ENCODE measurements at places on chromosomes 4 and X. TPM values are rescaled to one million over a fixed set of nuclear protein-coding genes. Genes with fewer than 3 reads are reported as not detected.

DNA sequence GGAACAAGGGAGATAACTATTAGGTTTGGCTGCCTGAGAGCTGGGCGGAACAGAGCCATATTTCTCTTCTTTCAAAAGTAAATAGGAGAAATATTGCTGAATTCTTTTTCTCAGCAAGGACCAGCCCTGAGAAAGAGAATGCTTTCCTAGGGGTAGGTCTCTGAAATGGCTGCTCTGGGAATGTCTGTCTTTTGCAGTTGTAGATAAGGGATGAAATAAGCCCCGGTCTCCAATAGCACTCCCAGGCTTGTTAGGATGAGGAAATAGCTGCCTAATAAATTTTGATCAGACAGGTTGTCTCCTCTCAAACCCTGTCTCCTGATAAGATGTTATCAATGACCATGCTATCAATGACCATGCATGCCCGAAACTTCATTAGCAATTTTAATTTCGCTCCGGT lies 207.8 kb upstream of the KIT start:
- no peak for DNase-seq

GRCh38 chrX:12115377-12115776 lies 22.9 kb upstream of the FRMPD4 start:
- DNase-seq, result peak; percentile 43

Gene SPOCK3
- 1.9 TPM for total RNA-seq

Gene FAT4
- total RNA-seq, result 92.8 TPM

DNA sequence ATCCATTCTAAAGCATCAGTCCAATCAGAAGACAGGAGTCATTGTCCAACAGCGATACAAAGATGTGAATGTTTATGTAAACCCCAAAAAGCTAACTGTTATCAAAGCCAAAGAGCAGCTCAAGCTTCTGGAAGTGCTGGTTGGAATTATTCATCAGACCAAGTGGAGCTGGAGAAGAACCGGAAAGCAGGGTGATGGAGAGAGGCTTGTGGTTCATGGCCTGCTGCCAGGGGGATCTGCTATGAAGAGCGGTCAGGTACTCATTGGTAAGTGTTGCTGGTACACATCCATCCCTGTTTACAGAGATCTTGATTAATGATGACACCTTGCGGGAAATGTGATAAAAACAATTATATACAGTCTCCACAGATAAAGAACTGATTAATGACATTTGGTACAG lies 11.0 kb downstream of the INTU start:
- DNase-seq, result no peak

Data from endothelial cell (in vitro differentiated cells).